ENCODE measurements at places on chromosomes 2 and 18.

DNA sequence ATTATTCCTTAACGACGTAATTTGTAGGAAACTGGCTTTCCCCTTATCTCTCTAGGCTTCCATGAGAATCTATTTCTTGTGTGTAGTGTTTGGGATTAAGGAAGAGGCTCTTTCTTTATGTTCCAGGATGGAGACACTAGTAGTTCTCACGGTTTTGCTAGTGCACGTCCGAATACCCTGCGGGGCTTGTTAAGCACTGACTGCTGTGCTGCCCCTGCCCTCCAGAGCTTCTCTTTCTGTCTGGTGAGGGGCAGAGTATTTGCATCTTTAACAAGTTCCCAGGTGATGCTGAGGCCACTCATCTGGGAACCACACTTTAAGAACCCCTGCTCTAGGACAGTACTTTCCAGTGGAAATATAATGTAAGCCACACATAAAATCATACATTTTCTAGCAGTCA is 76.4 kb downstream of the SPATS2L start:
- no peak for DNase-seq

- DNase-seq = no peak
Measured at GRCh38 chr2:121469356-121469755, 61.3 kb upstream of the RNU4ATAC start.

- no peak for DNase-seq
Measured at GRCh38 chr18:51370996-51371395, 173.5 kb upstream of the MEX3C start.

GRCh38 chr2:83470928-83471327 is 988.2 kb downstream of the SUCLG1 start:
- DNase-seq = no peak

DNA sequence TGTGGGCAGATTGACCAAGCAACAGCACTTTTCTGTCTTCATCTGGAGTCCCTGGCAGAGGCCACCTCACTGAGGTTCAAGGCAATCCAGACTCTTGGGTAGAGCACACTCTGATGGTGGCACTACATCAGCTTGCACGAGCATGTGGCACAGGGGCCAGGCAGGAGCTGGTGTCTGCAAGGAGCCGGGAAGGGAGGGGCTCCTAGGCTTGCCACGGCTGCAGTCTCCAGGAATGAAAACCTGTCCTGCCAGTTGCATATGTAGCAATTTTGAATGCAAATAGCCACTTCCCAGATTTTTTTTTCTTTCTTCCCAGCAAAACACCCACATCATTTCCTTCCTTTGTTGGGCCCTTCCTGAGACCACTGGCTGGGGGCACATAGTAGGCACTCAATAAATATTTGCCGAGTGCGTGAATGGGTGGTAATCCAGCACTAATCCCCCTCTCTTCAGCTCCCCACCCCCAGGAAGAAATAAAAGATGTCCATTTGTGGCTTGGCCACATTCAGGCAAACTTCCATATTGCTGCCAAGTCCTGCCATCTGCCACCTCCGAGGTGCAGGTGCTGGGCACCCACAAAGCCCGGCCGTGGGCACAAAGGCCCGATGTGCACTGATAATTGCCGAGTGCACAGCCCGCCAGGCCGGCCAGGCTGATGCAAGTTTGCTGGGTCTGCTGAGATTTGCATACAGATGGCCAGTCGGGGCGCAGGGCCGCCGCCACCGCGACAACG is 72.4 kb downstream of the MYCN start:
- no peak for DNase-seq

- DNase-seq = no peak
Measured at GRCh38 chr2:10278029-10278762, 24.5 kb upstream of the HPCAL1 start.

GRCh38 chr18:388200-388599 is 112.3 kb downstream of the COLEC12 start:
- DNase-seq = no peak

DNA sequence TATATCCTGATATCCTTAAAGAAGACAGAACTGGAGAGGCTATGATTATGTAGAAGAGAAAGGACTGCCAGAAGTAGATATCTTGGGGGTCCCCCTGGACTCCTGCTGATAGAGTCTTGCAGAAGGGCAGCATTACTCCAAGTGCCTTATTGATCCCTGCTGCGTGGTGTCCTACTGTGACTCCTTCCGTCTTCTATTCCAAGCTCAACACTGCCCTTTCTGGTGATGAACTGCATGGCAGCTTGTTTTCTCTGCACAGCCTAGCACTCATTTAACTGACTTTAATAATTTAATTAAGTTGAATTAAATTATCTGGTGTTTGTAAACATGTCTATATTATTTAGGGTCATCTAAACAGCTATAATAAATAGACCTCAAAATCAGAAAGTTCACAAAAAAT is 194.1 kb upstream of the DSEL start:
- no peak for DNase-seq

- DNase-seq = no peak
Measured at GRCh38 chr2:224147174-224147573, 108.1 kb upstream of the SERPINE2 start.

- DNase-seq = no peak
Measured at GRCh38 chr2:37526323-37526722, 145.1 kb downstream of the CDC42EP3 start.

- no peak for DNase-seq
Measured at GRCh38 chr2:68653538-68653982, 10.2 kb downstream of the PROKR1 start.

DNA sequence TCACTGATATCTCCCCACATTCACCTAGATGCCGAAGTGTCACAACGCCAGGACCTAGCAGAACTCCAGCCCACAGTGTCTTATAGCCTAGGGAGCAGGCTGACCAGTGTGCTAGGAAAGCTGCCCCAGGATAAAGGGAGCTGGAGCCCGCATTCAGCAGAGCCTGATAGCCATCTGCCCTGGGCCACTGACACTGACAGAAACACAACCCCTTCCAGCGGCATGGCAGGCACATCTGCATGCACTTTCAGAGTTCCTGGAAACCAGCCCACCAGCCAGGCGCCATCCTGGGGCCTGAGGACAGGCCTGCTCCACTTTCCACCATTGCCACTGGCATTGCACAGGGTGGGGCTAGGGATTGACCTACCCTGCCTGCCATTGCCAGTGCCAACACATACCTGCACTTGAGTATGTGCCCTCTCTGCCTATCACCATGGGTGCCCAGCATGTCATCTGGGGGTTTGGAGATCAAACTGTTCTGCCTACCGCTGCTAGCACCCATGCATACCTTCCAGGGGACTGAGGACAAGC is 290.1 kb upstream of the KLHL14 start:
- no peak for DNase-seq

DNA sequence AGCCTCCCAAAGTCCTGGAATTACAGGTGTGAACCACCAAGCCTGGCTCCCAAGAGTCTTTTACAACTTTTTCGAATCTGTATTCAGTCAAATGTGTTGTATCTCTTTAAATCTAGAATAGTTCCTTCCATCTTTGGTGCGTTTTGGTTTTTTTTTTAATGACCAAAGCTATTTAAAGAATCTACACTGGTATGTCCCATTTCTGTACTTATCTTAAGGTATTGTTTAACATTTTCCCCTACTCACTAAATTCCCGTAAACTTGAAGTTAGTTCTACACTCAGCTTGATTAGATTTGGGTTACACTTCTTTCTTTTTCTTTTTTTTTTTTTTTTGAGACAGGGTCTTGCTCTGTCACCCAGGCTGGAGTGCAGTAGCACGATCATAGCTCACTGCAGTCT is 63.8 kb downstream of the TMEM237 start:
- no peak for DNase-seq

GRCh38 chr2:24579053-24579803 is 88.2 kb downstream of the NCOA1 start:
- no peak for DNase-seq

DNA sequence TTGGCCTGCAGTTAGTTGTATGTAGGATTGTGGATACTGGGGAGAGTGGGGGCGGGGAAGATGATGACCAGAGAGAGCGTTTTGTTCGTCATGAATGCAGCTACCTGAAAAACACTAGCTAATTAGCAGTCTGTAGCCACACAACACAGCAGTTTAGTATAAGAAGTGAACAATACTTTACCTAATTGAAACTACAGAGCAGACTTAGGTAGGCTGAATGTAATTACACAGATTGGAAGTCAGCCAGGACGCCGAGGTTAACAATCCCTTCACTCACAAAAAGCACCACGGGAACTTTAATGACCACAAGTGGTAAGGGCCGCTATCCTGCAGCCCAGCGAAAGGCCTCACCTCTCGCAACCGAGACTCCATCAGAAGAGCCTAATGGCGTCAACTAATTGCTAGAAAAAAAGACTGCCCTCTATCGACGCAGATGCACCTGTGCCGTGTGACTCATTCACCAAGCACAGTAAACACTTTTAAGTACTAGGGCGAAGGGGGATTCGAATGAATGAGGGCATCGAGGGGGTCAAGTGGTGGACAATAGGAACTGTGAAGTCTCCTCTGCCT is 591.0 kb downstream of the ARHGAP15 start:
- DNase-seq = no peak

DNA sequence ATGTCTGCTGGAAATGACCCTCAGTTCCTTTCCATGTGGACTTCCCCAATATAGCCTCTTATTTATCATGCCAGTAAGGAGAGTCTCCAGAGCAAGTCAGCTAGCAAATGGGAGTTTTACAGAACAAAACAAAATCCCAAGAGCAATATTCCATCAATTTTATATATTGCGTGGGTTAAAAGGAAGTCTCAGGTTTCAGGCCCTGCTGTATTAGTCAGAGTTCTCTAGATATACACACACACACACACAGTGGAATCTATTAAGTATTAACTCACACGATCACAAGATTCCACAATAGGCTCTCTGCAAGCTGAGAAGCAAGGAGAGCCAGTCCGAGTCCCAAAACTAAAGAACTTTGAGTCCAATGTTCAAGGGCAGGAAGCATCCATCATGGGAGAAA is 102.8 kb upstream of the MAP2 start:
- no peak for DNase-seq

GRCh38 chr2:157415591-157416101 is 28.2 kb downstream of the CYTIP start:
- no peak for DNase-seq

- no peak for DNase-seq
Measured at GRCh38 chr2:165648801-165649200, 145.2 kb downstream of the GALNT3 start.

DNA sequence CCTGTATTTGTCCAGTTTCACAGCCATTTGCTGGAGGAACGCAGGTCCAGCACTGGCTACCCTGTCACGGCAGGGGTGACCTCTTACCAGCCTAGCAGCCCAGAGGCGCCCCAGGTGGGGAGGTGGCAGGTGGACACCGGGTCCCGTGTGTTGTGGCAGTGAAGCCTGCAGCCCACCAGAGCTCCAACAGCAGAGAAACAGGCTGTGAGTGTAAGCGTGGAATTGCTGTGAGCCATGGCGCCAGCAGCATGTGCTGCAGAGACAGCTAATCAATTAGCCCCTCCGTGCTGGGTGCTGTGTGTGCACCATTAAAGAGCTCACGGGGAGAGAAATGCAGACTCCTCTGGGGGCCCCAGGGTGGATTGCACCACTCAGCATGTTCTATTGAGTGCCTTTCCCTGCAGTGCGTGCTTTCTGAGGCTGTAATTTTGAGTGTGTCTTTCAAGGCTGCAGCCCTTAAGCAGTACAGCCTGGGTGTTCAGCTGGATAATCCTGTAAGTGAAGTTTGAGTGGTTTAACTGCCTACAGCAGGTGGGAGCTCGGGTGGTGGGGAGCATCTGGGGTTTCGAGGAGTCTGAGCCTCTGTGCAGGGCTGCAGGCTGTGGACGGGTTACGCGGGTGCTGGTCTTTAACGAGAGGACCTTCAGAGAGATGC is 15.9 kb downstream of the RTP5 start:
- DNase-seq = peak; percentile 81

- DNase-seq = no peak
Measured at GRCh38 chr2:153661801-153662200, 183.2 kb upstream of the RPRM start.

DNA sequence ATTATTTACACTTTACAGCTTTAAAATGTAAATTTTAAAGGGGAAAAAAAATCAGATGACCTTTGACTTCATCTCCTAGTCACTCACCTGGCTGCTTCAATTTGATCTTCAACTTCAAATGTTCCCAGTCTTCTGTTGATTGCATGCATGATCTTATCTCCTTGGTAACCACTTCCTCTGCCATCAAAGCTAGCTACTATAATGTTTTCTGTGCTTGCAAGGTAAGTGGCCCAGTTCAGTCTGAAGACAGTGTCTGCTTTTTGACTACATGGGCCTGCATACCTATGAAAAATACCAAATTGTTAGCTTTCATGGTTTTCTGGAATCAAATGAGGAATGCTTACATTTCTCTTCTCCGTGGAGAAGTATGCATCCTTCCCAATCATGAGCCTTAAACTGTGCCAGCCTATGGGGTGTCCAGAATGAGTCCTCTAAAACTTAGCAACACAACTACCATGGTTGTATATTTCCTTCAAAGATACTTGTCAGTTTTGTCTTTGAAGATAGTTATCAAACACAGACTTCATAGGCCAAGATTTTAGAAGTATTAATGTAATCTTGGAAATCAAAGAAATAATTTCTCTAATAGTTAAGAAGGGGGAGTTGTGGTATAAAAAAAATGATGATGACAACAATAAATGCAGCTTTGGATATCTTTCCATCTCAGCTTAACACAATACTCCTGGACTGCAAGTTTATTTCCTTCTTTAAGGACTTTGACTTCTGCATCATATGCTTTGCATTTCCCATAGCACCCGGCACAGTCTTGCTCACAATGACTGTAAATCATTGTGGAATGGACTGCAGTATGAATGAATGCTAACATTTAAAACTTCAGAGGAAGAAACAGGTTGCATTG is 62.1 kb downstream of the DPP4 start:
- no peak for DNase-seq

DNA sequence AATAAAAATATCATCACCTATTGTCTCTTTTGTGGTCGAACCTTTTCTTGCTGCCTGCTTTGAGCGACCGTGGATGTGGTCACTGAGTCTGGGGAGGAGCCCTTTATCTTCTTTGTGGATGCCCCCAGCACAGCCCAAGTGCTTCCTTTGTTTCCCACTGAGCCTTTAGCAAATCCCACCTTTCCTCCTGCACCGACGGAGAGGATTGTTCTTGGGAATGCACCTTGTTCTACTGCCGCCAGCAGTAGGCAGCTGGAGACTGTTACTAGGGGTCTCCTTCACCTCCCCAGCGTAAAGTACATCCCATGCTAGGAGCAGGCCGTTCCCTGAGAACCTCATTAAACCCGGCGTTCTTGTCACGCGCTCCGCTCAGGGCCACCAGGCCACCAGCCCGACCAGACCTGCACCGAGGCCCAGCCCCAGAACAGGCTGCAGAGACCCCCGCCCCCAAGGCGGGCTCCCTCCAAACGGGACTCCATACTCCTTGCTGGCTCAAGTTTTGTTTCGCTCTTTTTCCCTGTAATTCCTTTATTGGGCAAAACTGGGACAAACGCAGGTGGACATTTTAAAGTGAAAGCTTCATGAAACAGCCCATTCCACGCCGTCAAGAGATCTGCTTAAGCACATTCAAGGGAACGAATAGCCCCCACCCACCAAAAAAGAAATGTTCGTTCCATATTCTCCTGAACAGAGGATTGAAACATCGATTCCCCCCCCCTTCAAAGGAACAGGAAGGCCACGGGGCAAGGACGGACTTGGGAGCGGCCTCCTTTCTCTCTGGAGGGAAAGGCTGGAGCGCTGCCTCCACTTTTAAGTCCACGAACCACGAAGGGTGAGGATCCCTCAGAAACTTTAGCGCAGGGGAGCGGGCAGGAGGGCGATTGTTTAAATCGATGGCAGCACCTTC is 1.1 kb upstream of the MAT2A start:
- no peak for DNase-seq
